H4 (cell line): ENCODE measurements at places on chromosomes 16 and 17. TPM values are rescaled to one million over a fixed set of nuclear protein-coding genes. Genes with fewer than 3 reads are reported as not detected.

TM4SF5 gene
- total RNA-seq, result not detected in 2 replicates

STARD3 gene
- 20.7 and 22.9 TPM in 2 replicates for total RNA-seq

FCSK gene
- 2.0 and 2.9 TPM in 2 replicates for total RNA-seq

NLGN2 gene
- 3.1 and 3.5 TPM in 2 replicates for total RNA-seq

TBC1D3K gene
- not detected in 2 replicates for total RNA-seq

ERN1 gene
- 1.2 and 2.7 TPM in 2 replicates for total RNA-seq

DPEP1 gene
- total RNA-seq, result not detected in 2 replicates

ERN2 gene
- total RNA-seq, result not detected in 2 replicates

GPR179 gene
- total RNA-seq, result 0.06 TPM in 1 of 2 replicates, not detected in the other

PYCARD gene
- not detected in 2 replicates for total RNA-seq

KRTAP2-2 gene
- not detected in 2 replicates for total RNA-seq

PNMT gene
- total RNA-seq, result not detected in 2 replicates

GRCh38 chr17:79965806-79966205 is 69.9 kb downstream of the TBC1D16 start:
- DNase-seq, result no peak

DNA sequence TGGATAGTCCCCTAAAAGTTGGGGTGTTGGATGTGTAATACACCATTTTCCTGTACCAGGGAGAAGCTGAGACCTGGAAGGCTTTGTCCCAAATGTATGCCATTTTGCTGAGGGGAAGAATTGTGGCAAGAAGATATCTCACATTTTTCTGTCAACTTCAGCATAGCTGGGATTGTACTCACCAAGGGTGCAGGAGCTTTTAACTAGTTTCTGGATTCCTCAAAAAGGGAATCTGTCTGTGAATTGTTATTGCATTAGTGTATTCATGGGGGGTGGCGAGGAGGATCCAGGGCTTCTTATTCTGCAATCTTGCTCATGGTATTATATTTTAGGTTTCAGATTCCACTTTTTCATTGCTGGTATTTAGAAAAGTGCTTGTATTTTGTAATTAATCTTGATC is 208.2 kb upstream of the MYOCD start:
- no peak for DNase-seq

DNA sequence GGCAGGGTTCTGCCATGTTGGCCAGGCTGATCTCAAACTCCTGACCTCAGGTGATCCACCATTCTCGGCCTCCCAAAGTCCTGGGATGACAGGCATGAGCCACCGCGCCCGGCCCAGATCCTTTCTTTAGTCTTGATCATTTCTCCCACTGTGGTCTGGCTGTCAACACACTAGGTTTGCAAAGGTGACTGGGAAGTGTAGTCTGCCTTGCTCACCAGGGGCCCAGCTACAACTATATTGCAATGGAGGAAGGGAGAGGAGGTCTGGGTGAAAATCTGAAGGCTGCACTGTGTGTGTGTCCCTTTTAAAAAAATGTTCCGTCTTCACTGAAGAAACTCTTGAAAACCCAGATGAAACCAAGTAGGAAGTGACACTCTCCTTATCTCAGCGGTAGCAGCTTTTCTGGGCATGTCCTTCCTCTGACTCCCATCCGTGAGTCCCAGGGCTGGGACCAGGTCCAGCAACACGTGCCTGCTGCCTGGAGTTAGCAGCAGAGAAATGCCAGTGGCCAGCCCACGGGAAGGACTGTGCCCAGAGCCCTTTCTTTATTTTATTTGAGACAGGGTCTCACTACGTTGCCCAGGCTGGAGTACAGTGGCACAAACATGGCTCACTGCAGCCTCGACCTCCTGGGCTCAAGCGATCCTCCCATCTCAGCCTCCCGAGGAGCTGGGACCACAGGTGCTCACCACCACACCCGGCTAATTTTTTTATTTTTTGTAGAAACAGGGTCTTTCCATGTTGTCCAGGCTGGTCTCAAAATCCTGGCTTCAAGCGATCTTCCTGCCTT is 17.8 kb upstream of the KIF19 start:
- peak; percentile 66 for DNase-seq

DNA sequence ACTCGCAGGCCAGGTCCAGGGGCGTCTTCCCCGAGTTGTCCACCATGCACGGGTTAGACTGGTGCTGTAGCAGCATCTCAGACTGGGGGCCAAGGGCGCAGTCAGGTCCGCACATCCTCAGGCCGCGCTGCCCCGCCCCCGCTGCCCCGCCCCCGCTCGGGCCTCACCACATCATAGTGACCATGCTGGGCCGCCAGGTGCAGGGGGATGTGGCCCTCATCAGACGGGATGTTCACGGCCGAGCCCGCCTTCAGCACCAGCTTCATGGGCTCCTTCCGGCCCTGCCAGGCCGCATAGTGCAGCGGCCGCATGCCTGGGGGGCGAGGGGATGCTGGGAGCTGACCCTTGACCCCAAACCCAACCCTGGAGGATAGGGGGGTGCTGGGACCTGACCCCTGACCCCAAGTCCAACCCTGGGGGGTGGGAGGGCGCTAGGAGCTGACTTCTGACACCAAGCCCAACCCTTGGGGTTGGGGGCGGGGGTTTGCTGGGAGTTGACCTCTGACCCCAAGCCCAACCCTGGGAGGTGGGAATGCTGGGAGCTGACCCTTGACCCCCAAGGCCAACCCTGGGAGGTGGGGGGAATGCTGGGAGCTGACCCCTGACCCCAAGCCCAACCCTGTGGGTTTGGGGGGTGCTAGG is 7.0 kb downstream of the CASKIN1 start:
- no peak for DNase-seq

DNA sequence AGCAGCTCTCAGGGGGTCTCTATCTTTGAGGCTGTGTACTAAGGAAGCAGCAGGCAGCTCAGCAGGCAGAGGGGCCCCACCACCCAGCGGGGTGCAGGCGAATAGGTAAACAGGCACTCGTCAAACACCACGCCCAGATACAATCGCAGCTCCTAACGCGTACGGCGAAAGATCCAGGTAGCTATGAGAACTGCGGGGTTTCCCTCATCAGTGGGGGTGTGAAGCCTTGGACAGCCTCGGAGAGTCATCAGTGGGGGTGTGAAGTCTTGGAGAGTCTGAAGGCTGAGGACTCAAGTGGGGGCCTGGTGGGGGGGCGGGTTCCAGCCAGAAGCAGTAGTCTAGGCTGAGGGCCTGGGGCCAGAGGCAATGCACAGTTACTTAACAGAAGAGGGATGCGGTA is 69.0 kb downstream of the RTN4RL1 start:
- no peak for DNase-seq

GRCh38 chr17:76270770-76271668 is 5.9 kb downstream of the UBALD2 start:
- DNase-seq, result no peak

DNA sequence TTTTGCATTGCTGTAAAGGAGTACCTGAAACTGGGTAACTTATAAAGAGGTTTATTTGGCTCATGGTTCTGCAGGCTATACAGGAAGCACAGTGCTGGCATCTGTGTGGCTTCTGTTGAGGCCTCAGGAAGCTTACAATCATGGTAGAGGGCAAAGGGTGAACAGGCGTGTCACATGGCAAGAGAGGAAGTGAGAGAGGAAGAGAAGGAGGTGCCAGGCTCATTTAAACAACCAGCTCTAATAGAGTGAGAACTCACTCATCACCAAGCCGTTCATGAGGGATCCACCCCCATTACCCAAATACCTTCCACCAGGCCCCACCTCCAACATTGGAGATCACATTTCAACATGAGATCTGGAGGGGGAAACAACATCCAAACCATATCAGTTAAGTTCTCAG is 16.4 kb upstream of the CLEC19A start:
- no peak for DNase-seq

DNA sequence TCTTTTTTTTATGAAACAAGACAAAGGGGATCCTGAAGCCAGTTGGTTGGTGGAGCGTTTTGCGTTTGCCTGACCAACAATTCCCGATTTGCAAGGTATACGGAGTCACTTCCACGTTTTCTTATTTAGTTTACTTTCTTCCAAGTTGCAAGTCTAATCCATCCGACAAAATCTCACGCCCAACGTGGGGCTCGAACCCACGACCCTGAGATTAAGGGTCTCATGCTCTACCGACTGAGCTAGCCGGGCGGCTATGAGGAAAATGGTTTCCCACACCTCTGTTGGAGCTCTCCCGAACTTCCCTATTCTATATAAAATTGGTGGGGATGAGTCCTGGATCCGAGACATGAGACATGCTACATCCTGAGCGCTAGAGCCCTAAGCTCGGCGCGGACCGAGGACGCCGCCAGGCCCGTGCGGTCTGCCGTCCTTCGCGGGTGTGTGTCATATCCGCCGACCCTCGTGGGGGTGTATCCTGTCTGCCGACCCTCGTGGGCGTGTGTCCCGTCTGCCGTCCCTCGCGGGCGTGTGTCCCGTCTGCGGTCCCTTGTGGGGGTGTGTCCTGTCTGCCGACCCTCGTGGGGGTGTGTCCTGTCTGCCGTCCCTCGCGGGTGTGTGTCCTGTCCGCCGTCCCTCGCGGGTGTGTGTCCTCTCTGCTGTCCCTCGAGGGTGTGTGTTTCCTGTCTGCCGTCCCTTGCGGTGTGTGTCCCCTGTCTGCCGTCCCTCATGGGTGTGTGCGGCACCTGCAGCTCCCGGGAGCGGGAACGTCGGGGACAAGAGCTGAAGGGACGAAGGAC is 22.6 kb downstream of the ZNF213 start:
- peak; percentile 94 for DNase-seq

GRCh38 chr17:17732444-17732843 is 51.2 kb downstream of the RAI1 start:
- DNase-seq, result no peak

DNA sequence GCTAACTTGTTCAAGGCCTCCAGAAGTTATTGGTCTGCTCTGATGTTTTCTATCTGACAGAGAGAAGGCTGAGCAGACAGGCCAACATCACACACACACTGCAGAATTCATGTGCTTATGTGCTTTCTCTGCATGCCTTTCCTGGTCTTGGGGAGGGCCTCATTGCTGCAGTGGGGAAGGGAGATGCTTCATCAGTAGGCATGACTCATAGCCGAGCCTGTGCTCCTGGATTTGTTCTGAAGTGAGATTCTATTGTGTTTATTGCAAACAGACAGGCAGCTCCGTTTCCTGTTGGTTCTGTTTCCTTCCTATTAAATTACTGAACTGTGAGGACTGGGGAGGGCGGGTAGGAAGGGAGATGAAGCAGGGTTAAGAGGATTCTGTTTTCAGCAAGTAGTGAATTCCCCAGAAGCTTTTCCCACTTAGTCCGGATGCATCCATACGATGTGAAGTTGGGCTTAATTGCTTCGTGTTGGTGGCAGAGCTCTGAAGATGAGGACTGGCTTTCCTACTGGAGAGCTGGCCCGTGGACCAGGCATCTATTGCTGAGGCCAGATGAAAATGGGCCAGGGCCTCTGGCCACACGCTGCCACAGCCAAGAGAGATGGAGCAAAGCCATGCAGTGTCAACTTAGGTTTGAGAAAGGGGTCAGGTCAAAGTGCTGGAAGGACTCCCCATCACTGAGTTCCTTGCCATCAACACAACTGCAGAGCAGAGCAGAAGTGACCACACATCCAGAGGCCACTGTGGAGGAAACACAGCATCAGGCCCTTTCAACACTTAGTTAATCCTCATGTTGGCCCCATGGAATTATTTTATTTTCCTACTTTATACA is 179.3 kb downstream of the UTP18 start:
- DNase-seq, result no peak

GRCh38 chr16:86374603-86375130 is 135.7 kb upstream of the FOXF1 start:
- no peak for DNase-seq

GRCh38 chr17:34764716-34765115 is 185.3 kb downstream of the TMEM132E start:
- DNase-seq, result no peak

DNA sequence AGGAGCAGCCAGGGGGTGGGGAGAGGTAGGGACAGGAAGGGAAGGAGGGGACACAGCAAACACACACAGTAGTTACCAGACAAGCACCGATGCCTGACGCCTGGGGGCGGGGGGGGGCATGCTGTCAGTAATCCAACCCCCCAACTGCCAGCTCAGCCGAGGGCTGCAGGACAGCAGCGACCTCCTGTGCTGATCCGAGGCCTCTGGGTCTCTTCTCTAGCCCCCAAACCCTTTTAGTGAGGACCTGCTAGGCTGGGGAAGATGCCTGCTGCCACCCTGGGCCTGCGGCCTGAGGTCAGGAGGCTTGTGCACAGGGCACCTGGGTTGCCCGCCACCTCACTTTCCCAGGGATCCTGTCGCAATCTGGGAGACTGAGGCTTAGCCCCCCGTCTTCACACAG is 11.6 kb downstream of the FLOT2 start:
- no peak for DNase-seq

DNA sequence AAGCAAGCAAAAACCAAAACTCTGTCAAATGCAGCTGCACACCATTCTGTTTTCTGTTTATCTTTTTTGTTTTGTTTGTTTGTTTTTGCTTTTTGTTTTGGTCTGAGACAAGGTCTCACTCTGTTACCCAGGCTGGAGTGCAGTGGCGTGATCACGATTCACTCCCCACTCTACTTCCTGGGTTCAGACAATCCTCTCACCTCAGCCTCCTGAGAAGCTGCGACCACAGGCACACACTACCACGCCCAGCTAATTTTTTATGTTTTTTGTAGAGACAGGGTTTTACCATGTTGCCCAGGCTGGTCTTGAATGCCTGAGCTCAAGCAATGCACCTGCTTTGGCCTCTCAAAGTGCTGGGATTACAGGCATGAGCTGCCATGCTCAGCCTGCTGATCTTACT is 19.3 kb upstream of the SLFN13 start:
- DNase-seq, result no peak

GRCh38 chr17:83064021-83064731 is 15.2 kb upstream of the METRNL start:
- DNase-seq, result no peak

- peak; percentile 98 for DNase-seq
Observed at GRCh38 chr17:40314584-40314956, 5.6 kb downstream of the RARA start.

- DNase-seq, result no peak
Observed at GRCh38 chr17:38605841-38606645, at the start of gene SRCIN1. Gene SRCIN1, minus strand, starts transcription at chr17:38605952. Its CDS starts 247 bp downstream, at chr17:38605705.

DNA sequence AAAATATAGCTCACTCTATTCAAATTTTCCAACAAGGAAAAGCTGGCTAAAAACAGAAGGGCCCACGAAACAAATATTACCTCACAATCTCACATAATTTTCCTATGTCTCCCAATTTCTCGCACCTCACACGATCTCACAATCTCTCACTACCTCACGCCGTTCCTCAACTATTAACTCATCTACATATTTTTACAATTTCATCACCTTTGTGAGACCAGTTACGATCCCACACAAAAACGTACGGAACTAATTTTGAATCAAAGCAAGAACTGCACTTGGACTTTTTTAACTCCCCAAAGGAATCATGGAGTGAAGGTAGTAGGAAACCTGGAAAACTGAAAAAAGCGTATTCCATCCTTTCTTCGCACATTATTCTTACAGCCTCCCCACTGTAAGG is 1.1 kb downstream of the CBX1 start:
- no peak for DNase-seq
